ENCODE measurements at places on chromosomes 7 and 10.

- DNase-seq, result no peak
These were observed 3.4 kb downstream of the POLD2 start for GRCh38 chr7:44119829-44120380.

GRCh38 chr10:87734987-87735827 lies 75.5 kb downstream of the PAPSS2 start:
- DNase-seq, result no peak

DNA sequence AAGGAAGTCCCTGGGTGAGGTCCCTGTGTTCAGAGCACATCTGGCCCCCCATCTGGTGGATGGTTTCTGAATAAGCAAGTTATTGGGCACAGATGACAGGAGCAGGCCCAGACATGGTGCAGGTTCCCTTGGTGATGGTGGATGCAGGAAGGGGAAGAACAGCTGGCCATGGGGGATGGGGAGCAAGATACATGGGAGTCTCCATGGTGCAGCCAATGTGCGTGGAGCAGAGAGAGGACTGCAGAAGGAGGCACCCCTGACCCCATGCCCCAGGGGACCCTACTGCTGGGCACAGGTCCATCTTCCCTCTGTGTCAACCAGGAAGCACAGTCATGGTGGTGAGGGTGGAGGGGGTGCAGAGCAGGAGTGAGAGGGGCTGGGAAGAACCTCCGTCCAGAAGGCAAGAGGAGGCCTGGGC lies 43.8 kb upstream of the RABGEF1 start:
- DNase-seq, result no peak

DNA sequence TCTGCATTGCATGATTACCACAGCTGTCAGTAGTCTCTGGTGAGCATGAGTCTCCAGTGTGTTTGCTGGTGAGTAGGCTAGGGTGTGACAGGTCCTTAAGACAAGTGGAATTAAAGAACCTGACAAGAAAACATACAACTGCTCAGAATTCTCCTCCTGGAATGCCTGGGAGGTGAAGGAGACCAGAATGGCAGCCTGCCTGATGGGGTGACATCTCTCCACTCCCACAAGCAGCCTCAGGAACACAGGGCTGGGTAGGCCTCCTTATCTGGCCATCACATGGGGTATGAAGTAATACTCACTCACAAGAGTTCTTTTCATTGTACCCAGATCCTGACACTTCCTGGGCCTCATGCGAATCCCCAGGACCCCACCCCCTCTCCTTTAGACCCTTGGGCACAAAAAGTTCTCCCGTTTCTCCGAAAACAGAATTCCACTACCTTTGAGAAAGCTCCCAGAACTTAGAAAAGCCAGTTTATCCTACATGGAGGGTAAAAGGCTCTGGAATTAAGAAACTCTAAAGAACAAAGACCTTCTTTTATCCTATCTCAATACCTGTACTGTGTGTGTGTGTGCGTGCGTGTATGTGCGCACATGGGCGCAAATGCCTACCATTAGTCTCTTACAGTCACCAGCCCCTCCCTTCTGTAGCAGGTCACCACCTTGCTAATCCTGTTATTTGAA lies 33.4 kb upstream of the C1GALT1 start:
- no peak for DNase-seq

DNA sequence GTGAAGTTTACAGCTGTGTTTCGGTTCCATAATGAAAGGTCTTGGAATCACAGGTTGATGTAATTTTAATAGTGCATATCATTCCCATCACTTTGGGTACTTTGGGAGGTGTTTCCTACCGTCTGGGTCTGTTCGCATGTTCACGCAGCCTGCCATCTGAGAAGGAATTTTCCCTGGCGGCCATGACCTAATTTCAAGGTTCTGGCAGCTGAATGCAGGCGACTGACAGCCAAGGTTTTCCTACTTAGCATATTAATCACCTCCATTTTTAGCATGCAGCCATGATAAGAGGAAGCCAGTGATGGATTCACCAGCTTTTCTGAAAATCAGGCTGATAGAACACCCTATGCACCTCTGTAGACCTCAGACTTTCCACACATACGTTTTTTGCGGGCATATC lies 319.1 kb upstream of the TMEM229A start:
- no peak for DNase-seq

- DNase-seq, result no peak
These were observed 102.3 kb downstream of the SLC25A13 start for GRCh38 chr7:96219378-96220130.

GRCh38 chr10:48948470-48949037 lies 8.9 kb upstream of the LRRC18 start:
- no peak for DNase-seq

All from T-helper 9 cell (primary cell).